BE2C (cell line): ENCODE measurements at places on chromosomes 11 and 22.

DNA sequence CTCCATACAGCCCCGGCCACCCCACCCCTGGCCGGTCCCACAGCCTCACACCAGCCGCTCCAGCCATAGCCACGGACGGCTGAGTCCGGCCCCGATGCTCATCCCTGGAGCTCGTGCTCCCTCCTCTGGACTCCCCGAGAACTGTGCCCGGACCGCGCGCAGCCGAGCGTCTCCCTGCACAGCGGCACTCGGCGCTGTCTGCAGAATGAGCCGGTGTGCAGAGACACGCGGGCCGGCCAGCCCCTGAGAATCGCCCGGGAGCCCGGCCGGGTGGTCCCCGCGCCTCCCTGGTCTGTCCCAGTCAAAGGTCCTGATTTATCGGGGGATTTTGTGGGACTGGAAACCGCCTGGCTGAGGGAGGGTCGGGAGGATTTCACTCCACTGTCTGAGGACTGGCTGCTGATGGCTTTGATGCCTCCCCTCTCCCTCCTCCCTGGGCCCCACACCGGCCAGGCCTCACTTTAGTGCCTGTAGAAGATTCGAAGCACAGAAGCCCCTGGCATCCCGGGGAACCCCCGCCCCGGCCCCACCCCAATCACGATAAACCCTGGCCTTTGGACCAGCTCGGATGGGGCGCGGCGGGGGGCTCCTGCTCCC, 102.7 kb downstream of the BRD1 start:
- DNase-seq: peak; percentile 74

DNA sequence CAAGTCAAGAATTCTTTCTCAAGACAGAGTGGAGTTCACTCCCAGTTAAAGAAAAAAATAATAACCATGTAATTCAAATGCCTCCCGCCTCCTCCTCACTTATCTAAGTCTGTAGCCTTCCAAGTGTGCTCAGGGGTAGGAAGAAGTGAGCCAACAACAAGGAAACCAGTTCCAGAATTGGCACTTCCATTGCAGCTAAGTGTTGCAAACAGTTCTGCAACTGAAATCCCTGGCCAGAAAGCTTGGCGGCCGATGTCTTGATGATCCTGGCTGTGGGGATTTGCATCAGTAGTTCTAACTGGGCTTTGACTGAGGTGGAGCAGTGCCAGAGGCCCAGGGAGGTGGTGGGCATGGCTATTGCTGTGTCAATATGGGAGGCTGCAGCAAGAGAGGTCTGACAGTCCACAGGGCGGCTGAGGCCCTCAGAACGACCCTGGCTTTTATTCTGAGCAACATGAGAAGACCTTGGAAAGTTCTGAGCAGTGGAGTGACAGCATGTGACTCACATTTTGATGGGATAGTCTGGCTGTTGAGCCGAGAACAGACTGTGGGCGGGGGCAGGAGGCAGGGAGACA, 19.2 kb downstream of the DHCR7 start:
- DNase-seq: no peak

DNA sequence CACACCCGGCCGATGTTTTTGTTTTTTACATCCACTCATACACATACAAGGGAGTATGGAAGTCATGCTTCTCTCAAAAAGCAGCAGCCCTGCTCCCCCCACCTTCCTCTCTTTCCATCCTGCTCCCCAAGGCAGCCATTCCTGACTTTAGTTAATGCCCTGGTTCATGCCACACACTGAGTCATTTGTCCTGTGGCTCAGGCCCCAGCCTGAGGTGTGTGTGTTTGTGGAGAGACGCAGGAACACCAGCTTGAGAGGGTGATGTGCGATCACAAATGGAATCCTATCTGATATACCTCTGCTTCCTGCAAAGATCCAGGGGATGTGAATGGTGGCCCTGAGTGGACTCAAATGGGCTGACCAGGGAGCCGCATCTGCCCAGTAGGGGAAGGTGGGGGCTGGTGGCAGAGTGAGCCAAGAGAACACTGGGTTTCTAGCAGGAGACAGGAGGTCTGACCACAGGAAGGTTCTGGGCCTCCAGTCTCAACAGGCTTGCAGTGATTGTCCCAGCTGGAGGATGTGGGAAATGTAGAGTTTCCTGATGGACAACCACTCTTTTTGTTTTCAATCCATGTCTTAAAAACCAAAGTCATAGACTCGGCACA, 86.7 kb downstream of the OSBP2 start:
- no peak for DNase-seq

GRCh38 chr22:36475341-36475740, 6.1 kb downstream of the TXN2 start:
- no peak for DNase-seq

DNA sequence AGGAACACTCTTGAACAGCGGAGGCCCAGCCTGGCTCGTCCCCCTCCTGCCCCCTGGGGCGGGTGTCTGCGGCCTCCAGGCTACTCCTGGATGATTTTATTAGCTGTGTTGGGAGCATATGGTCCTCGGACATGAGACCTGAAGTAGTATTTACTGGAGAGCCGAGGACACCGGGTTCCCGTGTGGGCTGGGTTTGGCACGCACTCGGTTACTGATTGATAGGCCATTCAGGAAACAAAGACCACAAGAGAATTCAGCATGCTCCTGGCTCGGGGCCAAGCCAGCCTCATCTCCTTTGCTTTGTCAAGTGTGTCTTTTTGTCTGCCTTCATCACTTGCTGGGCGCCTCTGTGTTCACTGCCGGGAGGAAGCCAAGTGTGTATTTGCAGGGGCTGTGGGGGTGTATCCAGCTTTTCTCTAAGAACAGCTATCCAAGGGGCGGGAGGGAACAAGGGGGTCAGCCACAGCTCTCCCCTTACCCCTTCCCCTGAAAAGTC, 9.7 kb downstream of the FXYD2 start:
- peak; percentile 67 for DNase-seq

- DNase-seq: no peak
Observed at GRCh38 chr22:32804531-32805360, 3.2 kb downstream of the TIMP3 start.

DNA sequence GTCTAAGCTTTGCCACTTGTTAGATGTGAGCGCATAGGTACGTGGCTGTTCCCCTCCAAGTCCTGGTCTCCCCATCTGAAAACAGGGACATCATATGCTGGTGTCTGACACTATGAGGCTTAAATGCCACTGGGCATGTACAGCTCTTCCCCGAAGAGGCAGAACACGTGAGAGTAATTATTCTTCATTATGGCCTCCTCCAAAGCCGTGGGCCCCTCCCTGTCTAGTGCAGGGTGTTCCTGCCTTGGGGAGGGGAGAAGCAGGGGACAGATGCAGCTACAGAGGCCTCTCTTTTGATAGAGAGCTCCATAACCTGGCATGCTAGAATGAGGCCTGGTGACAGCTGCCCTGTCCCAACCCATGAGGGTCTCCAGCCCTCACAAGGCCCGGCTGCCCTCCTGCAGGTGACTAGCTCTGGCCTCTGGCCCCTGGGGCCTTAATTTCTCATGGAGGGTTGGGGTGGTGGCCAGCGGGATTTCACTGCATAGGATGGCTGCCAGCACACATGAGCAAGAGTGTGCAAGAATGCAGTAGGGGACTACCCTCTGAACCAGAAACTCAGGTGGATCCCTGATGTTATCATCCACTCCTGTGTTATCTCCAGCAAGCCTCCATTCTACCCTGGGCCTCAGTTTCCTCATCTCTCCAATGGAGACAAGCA, 334.6 kb downstream of the MN1 start:
- no peak for DNase-seq
